Motor neuron (in vitro differentiated cells): ENCODE measurements at places on chromosomes 12 and 14. TPM values are rescaled to one million over a fixed set of nuclear protein-coding genes. Genes with fewer than 3 reads are reported as not detected.

GRCh38 chr14:94008234-94008633 lies 11.1 kb downstream of the CCDC197 start:
- ATAC-seq = no peak

- no peak for ATAC-seq
These were observed 250.2 kb downstream of the C12orf50 start for GRCh38 chr12:87779016-87779415.

DNA sequence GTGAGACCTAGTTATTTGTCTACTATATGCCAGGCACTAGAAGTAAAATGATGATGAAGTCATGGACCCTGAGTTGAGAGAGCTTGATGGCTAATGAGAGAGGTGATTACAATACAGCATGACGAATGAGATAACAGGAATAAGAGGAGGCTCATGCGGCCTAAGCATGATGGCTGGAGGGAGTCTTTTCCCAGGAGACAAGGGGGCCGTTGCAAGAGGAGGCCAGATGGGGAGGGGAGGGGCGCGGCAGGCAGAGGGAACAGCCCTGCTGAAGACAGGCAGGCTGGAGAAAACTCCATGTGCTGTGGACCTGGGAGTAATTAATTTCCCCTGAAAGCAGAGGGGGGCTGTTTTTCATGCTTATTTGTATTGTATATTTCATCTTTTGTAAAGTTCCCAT lies 144.7 kb upstream of the RFLNA start:
- peak; percentile 98 for ATAC-seq

DNA sequence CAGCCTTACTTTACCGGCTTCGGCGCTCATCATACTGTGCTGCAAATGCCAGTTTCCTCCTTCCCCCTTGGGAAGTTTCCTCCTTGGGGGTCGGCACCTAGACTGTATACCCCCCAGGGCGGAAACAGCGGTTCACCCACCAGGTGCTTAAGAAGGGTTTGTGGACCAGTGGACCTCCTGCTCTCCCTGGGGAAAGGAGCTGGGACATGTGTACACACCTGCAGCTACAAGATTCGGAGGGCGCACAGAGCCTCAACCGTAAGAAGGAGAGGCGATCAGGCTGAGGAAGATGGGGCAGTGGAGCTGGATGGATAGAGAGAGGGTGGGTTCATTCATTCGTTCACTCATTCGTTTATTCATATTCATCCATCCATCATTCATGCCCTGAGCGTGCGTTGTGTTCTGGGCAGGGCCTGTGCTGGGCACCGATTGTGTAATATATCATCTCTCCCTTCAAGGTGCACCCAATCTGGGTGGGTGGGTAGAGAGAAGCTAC lies 717 bp upstream of the ZNF839 start:
- no peak for ATAC-seq

DNA sequence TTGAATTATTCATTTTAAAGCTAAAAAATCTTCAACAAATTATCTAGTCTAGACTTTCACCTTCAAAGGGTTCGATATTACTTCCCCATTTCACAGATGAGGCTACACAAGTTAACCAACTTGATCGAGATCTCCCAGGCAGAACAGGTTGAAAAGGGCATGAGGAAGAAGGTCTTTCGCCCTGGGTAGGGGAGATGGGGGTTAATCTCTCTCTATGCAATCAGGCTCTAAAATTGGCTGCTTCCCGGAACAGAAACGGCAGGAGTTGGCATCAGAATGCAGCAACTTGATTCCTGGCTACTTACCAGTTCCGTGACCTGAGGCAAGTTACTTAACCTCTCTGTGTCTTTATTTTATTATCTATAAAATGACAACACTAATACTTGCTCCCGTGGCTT lies 2.4 kb upstream of the CISTR start:
- no peak for ATAC-seq

- no peak for ATAC-seq
These were observed 51.2 kb upstream of the NOS1 start for GRCh38 chr12:117412465-117413188.

GRCh38 chr12:52067081-52067374 lies 2.8 kb upstream of the ATG101 start:
- no peak for ATAC-seq

DNA sequence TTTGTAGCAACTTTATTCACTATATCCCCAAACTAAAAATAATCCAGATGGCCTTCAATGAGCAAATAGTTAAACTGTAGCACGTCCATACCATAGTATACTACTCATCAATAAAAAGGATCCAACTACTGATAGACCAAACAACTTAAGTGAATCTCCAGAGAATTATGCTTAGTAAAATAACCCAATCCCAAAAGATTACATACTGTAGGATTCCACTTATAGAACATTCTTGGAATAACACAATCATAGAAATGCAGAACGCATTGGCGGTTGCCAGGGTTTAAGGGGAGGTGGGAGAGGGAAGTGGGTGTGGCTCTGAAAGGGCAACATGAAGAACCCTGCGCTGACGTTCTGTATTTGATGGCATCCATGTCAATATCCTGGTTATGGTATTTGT lies 28.6 kb downstream of the SNRPF start:
- no peak for ATAC-seq

DNA sequence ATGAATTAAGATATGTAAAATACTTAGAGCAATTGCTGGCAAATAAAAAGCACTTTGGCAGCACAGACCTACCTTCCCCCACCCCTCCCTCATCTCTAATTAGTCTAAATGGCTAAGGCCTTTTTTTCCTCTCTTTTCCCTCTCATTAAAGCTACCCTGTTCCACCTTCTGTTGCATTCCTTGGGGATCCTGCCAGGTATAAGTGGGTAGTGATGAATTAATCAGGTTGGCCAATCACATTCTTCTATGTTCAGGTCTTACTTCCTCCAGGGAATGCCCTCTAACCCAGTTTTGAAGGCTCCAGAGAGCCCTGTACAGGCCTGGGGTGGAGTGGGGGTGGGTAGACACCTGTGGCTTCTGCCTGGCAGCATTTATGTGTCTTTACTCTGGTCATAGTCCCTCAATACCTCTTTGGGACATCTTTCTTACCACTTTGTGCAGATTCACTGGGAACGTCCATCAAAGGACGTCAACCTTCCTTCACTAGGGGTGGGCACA lies 28.4 kb downstream of the HSPB8 start:
- ATAC-seq = no peak

DNA sequence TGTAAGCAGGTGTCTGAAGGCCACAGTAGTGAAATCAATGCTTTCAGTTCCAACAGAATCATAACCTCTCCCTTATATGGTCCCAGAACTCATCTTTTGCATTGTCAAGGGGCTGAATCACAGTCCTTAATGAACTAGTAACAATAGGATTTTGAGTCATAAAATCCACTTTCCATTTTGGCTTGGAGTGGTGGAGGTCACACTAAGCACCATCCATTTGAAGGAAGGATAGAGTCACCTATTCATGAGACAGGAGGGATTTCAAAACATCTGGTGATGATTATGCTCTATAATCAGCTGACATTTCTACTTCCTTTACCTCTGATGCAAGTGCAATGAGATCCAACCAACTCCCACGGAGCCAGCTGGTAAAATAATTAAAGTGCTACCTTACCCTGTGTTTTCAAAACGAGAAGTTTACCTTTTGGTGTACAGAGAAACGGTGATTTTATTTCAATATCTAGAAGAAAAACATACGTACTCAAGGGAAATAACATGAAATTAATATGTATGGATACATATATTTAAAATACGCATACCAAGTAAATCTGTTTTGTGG lies 59.1 kb downstream of the TMEM132D start:
- ATAC-seq = peak; percentile 70

DNA sequence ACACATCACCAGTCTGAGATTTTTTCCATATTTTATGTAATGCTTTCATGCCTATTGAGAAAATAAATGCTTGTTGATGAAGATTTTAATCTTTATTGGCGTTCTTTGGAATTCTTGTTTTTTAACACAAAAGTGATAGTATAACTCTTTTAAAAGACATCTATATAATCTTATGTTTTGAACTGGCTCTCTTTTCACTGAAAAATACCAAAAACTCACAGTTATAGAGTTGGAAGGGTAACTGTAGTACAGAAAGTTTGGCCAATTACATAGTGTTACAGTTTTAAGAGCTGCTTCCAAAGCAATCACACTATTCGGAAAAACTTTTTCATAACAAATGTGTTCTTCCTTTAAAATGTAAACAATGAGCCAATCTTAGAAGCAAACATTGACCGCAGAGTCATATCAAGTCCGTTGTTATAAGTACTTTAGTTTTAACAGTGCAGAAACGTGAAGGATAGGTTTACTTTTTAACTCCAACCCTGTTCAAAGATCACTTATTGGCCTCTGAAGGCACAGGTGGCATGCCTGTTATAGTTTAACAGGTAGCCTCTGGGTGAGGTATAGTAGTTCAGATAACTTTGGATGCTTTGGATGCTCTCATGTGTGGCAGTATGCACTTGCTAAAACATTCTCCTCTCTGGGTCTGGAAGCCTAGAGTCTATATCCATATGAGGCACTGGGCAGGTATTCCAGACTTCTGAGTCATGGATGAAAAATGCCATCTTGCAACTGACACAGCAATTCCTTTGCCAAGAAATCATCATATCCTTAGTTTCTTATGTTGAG lies 12.1 kb upstream of the NTN4 start:
- peak; percentile 49 for ATAC-seq

DNA sequence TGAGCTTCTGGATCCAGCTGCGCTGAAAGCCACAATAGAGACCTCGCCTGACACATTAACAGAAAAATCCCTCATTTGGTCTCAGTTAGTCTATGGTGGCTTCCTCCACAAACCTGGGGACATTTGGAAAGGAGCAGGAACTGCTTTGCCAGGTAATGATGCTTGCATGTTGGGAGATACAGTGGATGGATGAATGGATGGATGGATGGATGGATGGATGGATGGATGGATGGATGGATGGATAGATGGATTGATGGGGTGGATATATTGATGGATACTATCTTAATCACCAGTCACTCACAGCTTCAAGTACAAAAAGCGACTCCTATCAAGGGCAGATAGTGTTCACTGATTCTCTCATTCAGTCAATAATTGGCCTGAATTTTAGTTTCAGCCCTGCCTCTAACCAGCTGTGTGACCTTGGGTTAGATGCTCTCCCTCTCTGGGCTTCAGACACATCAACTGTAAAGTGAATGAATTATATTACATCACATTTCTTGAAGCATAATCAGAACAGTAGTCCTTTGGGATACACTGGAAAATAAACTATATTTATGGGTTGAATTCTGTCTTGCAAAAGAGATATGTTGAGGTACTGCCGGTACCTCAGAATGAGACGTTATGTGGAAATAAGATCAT lies 29.3 kb downstream of the MAP1LC3B2 start:
- no peak for ATAC-seq

DNA sequence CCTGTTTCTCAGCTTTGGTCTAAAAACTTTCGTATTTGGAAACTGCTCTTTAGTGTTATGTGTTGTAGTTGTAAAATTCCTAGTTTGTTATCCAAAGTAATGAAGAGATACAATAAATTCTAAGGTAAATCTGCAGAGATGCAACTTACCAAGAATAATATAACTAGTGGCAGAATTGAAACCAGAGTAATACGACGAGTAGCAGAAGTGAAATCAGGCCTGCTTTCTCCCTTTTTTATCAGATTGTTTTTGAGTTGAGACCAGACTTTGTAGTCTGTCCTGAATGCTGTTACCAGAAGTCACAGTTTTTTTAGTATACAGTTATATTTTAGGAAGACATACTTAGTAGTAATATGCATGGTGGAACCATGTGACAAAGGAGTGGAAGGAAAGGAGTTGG lies 12.5 kb downstream of the PAPOLA start:
- no peak for ATAC-seq

- no peak for ATAC-seq
These were observed 596.1 kb downstream of the ETNK1 start for GRCh38 chr12:23221066-23221465.

DNA sequence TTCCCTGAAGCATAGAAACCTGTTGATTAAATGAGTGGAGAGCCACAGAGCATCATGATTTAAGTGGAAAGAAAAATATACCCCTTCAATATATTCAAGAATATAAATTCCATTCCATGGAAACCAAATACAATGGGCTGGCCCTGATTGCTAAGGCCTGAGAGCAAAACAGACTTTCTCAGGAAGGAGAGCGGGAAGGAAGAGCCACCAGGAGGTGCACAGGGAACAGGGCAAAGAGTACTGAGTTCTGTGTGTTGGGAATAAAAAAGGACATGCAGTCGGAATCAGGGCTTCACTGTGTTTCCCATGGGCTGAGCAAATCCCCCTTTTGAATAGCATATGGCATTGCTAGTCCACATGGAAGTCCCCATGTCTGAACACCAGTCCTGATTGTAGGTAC lies 69.7 kb upstream of the PLEKHG3 start:
- no peak for ATAC-seq

DNA sequence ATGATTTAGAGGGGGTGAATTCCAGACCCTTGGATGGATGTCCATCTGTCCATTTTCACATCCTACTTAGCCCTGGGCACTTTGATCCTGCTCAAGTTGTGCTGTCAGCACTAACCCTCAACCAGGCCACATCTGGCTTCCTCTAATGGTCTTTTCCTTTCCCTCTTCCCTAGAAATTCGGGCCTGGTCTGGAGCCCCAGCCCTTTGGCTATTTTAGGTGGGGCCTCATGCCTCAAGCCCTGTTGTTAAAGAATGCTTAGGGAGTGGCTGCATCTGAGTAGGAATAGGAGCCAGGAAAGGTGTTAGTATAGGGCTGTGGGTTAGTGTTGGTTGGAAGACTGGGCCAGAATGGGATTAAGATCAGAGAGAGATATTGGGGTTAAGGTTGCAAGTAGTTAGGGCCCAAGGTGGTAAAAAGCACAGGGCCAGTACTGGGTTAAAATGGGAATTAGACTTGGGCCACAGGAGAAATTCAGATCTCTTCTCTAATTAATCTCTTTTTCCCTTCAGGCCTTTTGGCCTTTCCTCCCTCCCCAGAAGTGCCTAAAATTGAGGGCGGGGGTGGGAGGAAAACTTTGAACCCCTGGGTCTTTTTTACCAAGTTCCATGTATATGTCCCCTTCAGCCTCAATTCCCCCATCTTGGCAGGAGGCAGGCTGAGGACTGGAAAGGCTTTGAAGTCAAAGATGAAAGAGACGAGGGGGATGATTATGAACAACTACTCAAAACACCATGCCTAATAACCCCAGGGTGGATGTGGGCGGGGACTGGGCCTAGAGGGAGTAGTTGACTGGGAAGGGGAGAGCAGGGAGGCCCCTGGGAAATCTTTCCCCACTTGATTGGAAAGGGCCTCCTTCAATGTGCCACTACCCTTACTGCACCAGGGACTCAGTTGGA lies 4.0 kb upstream of the ZNF385A start:
- ATAC-seq = no peak

DNA sequence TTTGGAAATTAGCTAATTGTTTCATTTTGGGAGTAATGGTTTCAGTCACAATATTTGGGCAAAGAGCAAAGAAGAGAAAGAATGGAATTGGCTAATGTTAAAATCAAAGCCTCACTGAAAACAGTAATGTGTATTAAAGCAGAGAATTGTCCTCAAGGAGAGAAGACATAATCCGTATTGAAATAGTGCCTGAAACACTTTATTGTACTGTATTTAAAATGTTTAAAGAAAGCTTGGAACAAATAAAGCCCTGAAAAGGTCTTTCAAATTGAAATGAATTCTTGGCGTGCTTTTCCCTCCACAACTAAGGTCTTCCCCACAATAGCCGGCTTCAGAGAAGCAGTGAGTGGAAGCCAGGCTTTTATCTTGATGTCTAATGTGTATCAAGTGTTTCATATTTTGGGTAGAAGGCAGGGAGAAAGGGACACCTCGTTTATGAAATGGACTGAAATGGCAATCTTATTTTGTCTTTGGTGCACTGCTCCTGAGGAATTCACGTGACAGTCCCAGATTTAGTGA lies 212.9 kb upstream of the CRY1 start:
- no peak for ATAC-seq

GALNT9 gene
- total RNA-seq = 0.61 and 0.75 TPM in 2 replicates

EID3 gene
- total RNA-seq = 3.5 and 4.0 TPM in 2 replicates

P2RX2 gene
- total RNA-seq = 0.20 and 0.32 TPM in 2 replicates

TAS2R9 gene
- 0.36 and 0.46 TPM in 2 replicates for total RNA-seq

ADGRD1 gene
- total RNA-seq = 15.2 and 18.0 TPM in 2 replicates

CEBPE gene
- total RNA-seq = 0.69 TPM in 1 of 2 replicates, not detected in the other

VRTN gene
- 0.43 and 0.53 TPM in 2 replicates for total RNA-seq
